ENCODE measurements at places on chromosomes 1 and 21. TPM values are rescaled to one million over a fixed set of nuclear protein-coding genes. Genes with fewer than 3 reads are reported as not detected.

DNAI4 gene
- not detected for total RNA-seq

RIIAD1 gene
- total RNA-seq, result not detected

CD84 gene
- 0.61 TPM for total RNA-seq

DNA sequence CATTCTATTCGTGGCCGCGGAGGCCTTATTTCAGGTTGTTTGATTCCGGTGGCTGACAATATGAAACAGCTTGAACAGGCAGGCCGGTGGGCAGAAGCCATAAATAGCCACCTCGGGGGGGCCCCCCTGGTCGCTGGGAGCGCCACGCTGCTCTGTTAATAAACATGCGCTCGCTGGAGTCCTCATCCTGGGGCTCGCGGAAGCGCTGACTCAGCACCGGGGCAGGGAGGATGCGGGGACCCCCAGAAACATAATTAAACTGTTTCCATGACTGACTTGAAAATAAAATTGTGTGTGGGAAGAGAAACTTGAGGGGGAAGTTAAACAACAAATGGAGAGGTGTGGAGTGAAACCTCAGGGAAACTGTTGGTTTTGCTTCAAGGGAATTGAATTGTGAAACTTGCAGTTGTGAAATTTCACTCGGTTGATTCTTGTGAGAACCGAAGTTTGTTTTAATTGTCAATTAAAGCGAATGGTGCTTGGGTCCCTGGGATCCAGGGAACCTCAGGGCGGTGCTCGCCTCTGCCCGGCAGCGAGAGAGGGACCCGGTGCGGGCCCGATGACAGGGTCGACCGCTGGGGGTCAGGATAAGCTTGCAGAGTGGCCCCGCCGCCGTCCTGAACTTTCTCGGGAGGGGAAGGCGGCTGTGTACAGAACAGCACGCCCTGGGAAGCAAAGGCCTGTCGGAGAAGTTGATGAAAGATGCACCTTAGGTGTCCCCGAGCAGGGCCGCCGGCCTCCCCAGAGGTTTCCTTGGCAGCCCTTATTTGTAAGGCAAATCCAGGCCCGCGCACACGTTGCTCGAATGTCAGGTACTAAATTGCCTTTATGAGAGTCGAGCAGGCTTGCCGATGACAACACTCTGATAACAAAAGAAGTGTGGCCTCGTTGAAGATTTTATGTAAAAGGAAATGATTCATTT lies 176.9 kb upstream of the LMO4 start:
- DNase-seq, result no peak

- no peak for DNase-seq
These were observed 200.6 kb downstream of the CRB1 start for GRCh38 chr1:197468543-197469175.

DNA sequence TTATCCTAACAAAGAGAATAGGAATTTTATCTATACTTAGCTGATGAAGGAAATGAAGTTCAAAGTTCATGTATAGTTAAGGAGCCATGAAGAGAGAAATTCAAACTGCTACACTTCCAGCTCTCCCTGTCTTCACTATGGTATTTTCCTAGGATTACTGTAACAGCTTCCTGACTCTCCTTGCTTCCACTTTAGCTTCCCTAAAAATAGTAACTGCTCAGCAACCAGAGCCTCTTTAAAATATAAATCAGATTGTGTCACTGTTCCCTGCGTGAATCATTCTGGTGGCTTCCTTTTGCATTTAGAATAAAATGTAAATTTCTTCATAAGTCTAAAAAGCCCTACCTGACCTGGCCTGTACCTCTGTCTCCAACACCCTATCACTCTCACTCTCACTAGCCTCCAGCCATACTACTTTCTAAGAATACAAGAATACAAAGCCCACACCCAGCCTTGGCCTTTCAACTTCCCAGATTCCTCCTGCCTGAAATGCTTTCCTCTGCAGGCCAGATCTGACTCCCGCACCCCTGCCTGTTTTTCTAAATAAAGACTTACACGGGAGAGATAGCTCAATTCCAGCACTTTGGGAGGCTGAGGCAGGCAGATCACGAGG lies 30.5 kb downstream of the OR10J1 start:
- DNase-seq, result no peak

All from esophagus squamous epithelium (tissue), 5 donors.